ENCODE measurements at places on chromosomes 7 and 10.

- DNase-seq = no peak
Measured at GRCh38 chr7:44162179-44162578, 21.0 kb upstream of the MYL7 start.

DNA sequence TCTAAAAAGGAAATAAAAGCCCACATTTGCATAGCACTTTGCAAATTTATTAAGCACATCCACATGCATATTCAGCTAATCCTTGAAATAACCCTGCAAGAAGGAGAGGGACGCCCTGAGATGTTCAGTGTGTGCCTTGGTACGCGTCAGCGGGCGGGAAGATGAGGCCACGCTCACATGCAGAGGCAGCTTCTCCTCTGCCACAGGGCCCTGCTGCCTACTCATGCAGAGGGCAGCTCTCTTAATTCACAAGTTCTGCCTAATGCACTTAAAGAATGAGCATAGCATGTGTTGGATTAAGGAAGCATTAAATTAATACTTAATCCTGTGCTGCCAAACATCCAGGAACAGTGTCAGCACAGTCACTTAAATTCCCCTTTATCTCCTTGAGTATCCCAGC is 132.3 kb downstream of the HECW1 start:
- DNase-seq = no peak

DNA sequence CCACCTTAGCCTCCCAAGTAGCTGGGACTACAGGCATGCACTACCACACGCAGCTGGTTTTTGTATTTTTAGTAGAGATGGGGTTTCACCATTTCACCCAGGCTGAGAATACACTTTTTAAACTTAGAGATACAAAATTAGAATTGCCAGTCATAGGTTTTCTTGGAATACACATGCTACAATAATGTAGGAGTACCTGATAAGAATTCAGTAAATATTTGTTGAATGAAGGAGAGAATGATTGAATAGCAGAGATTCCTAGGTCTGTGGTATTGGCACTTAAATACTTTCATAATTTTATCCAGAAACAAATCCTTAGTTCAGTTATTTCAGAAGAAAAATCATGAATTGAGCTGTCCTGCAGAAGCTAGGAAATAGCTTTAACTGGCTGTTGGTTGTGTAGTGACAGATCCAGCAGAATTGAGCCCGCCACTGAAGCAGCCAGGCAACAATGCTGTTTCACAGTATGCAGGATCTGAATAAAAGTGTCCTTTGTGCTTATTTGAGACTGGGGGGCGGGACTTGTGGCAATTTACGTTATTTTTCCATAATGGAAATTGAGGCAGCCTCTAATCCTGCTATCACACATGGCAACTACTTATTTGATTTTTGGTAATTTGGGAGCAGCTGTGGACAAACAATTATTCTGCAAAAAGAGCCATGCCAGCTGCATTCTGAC is 31.5 kb downstream of the NRF1 start:
- DNase-seq = no peak

GRCh38 chr7:111407258-111407657 is 155.0 kb downstream of the IMMP2L start:
- DNase-seq = no peak

DNA sequence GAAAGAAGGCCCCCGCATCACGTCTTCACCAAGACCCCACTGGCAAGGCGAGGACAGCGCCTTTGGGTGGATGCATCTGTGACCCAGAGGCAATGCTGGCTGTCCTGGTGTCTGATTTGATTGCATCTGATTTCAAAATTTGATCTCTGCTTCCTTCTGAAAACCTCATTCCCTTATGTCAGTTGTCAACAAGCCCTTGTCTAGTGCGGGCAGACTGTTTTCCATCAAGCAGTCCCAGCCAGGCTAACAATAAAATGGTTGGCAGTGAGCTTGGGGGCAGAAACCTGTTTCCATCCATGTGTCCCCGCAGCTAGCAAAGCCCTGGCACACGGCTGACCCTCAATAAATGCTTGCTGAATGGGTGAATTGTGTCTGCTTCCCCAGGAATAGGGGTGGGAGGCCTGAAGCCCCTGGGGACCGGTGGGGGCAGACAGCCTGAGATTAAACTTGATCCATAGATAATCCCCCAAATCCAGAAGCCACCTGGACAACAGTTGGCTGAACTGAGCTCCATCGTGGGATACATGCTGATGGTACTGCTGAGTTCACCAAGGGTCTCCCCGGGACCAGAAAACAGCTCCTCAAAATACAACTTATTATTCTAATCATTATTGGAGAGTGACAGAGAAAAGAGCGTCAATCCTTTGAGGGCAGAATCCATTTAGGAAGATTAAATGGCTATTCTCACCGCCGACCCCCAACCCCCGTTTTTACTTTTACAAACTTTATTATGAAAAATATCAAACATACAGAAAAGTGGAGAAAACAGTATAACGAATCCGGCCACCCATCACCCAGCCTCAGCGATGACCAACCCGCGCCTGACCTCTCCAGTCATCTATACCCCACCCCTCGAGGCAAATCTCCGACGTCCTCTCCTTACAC is 912 bp upstream of the DUSP5 start:
- DNase-seq = no peak

DNA sequence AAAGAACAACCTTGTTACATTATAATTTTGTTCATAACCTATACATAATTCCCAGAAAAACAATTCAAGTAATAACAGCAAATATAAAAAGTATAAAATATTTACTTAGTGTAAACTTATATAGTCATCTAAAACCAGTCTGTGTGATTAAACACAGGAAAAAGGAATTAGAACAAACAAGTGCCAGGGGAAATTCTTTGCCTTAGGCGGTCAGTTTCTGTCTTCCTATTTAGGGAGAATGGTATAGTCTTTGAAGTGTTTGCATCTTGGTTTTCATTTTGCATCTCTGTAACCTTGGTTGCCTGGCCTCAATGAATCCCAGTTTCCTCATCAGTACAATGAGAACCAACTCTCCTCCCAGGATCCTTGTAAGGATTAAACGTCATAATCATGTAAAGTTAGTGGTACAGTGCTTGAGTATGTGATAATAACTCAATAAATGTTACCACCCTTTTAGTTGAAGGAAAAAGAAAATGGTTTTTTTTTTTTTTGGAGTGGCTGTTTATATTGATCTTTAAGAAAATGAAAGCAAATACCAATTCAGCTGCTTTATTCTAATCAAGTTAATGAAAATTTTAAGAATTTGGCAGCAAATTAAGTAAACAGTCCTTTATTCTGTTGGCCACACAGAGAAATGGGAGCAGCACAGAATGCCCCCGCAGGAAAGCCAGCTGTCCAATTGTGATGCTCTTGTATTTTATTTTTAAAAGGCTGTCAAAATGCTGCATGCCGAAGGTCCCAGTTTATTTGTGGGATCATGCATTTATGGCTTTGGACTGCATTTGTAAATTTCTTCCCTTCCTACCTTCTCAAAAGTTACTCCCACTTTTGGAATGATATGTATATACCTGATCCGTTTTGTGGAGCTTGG is 61.8 kb downstream of the SHH start:
- DNase-seq = no peak

DNA sequence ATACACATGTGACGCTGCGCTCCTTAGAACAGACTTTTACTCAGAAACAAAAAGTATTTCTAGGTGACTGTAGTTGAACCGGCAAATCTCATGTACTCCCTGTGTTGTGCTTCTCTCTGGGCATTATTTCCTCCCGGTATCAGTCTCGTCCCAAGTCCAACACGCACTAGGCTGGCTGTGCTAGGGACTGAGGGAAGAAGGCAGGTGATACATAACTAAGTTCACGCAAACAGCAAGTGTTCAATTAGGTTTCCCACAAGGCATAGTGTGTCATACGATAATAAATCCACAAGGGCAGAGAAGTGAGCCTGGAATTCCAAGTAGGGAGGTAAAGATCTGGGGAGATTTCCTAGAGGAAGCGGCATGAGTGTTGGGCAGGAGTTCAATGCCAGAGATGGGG is 20.4 kb downstream of the FAM53B start:
- no peak for DNase-seq

DNA sequence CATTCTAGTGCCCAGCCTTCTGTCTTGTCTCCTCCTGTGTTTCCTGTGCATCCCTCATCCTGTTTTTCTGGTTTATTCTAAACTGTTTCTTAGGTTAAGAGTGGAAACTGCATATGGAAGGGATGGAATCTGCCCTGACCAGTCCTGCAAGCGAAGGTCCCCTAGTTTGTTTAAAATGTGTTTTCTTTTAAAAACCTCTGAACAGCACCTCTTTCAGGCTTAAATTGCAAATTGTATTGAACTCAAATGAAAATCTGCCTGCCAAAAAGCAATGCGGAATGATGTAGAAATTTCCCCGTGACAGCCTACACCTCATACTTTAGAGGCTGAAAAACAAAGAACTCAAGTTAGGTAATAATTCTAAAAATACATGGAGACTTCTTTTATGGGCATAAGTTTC is 222.8 kb upstream of the IMMP2L start:
- no peak for DNase-seq

GRCh38 chr10:103145046-103145445 is 48.0 kb downstream of the NT5C2 start:
- DNase-seq = no peak

GRCh38 chr10:95308389-95309302 is 17.8 kb upstream of the PDLIM1 start:
- no peak for DNase-seq

- no peak for DNase-seq
Measured at GRCh38 chr10:114356126-114356525, 48.2 kb downstream of the AFAP1L2 start.

GRCh38 chr10:122257041-122257440 is 14.1 kb upstream of the BTBD16 start:
- no peak for DNase-seq

DNA sequence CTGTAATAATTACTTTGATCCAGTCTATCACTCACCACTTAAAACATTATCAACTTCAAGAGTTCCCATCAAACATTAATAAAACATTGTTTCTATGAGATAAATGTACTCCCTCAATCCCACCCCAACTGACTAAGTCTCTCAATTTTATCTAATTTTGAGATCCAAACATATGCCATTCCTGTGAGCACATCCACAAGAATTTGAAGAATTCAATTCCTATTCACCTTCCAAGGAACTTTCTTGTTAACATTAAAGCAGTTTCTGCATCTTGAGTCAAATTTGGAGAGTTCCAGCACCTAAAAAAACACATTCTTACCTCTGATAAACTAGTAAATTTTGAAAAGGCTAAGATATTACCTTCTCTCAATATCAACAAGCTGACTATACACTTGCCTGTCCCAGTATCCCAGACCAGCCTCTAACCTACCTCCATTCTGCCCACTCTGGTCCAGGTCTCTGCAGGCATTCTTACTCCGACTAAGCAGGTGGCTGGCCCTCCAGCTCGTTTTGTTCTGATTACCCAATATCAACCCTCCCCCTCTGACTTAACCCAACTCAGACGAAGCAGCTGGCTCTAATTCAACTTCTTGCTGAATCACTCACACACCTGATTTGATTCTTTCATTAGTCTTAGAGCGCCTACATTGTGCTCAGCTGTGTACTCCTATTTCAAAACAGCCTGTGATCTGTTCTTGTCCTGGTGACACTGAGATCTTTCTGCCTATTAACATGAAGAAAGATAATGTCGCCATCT is 275.2 kb downstream of the IPMK start:
- DNase-seq = peak; percentile 2

DNA sequence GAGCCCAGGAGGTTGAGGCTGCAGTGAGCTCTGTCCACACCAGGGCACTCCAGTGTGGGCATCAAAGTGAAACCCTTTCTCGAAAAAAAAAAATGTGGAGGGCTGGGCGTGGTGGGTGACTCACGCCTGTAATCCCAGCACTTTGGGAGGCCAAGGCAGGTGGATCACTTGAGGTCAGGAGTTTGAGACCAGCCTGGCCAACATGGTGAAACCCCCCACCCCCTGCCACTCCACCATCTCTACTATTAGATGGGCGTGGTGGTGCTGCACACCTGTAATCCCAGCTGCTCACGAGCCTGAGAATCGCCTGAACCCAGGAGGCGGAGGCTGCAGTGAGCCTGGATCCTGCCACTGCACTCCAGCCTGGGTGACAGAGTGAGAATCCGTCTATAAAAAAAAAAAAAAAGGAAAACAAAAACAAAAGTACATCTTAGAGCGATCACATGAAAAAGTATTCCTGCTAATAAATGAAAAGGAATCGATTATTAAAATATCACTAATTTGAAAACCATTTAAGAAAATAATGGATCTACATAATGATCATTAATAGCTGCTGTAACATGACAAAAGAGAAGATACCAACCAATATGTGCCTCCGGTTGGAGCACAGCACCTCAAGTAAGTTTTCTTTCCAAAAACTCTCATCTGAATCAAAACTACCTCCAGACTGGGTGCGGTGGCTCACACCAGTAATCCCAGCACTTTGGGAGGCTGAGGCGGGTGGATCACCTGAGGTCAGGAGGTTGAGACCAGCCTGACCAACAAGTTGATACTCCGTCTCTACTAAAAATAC is 4.9 kb downstream of the HNRNPF start:
- no peak for DNase-seq

DNA sequence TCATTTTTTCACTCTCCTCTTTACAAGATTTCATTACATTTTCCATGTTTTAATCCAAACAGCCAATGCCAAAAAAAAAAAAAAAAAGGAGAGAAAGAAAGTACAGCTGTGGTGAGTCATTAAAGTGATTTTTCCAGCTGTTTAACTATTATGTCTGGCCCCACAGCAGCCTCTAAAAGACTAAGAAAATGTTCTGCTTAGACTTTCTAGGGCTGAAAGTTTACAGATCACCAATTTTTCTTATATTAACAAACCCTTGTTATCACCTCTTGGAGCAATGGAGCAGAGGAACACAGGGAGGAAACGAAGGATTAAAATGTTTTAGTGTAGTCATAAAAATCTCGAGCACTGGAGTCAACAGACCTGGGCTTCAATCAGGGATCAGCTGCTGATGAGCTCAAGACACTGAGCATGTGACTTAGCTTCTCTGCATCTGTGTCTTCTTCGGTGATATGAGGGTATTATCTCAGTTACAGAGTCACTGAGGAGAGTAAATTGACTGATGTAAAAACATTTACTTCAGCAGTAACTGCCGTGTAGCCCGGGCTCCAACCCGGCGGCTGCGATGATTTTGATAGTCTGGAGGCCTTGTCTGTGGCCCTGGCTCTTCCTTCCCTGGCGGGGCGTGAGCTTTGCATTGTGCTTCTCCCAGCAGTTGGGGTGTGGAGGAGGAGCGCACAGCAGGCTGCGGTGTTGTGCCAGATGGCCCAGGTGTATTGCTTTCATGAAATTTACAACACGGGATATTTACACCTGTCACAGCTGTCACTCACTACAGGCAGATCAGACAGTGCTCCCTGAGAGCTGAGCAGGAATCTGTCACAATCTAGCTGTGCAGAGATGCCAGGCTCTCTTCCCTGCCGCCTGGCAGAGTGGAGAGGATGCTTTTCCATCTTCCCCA is 298.3 kb upstream of the FZD8 start:
- DNase-seq = peak; percentile 55

DNA sequence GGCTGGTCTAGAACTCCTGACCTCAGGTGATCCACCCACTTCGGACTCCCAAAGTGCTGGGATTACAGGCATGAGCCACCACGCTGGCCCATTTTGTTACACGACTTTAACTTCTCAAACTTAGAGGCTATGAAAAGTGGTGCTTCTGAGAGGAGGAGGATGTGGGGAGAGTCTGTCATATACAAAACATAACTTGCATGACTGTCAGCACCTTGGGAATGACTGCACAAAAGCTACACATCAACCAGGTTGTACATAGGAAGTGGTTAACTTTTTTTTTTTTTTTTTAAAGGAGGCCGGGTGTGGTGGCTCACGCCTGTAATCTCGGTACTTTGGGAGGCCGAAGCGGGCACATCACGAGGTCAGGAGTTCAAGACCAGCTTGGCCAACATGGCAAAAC is 43.4 kb upstream of the GSDME start:
- no peak for DNase-seq

GRCh38 chr7:5677538-5678294 is 103.7 kb downstream of the RNF216 start:
- peak; percentile 35 for DNase-seq

- DNase-seq = no peak
Measured at GRCh38 chr7:10934292-10934691, 39.4 kb upstream of the PHF14 start.

All from NCI-H1105 treated with DMSO at 0.1 percent for 48 hours (cell line).